Ovary (tissue), 10 donors: ENCODE measurements at places on chromosomes 11 and 22. TPM values are rescaled to one million over a fixed set of nuclear protein-coding genes. Genes with fewer than 3 reads are reported as not detected.

The EIF4G2 gene
- 626 TPM for total RNA-seq

The OVCH2 gene
- not detected for total RNA-seq

The GLYAT gene
- total RNA-seq = not detected

DNA sequence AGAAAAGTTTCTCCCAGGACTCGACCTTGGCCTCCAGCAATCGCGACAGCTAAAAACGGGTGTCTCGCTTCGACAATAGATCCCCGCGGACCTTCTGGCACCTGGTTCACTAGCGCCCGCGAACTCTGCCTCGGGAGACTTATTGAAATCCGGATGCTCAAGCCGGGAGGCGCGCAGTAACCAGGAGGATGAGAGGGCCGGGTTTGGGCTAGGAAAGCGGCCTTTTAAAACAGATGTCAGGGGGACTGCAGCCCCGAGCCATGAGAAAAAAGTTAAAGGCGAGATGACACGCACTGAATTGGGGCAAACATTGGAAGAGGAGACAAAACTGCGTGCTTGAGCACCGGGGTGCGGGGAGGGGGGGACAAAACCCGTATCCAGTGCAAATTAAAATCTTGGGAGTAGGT lies 637 bp upstream of the ZBTB16 start:
- H3K36me3 ChIP-seq = no peaks in the 10 kb centered on the region
- DNase-seq = no peak
- H3K4me3 ChIP-seq = peak overlapping the region; percentile 99
- peaks cover 12% of the 10 kb centered on the region for H3K4me1 ChIP-seq
- no peaks in the 10 kb centered on the region for H3K27me3 ChIP-seq

- H3K36me3 ChIP-seq = no peaks in the 10 kb centered on the region
- no peak overlapping the region for H3K4me3 ChIP-seq
- H3K4me1 ChIP-seq = no peaks in the 10 kb centered on the region
- no peak overlapping the region for H3K27ac ChIP-seq
- no peak for DNase-seq
Observed at GRCh38 chr22:19204640-19205039, 26.1 kb upstream of the SLC25A1 start.

- H3K36me3 ChIP-seq = no peaks in the 10 kb centered on the region
- DNase-seq = no peak
- H3K4me1 ChIP-seq = no peaks in the 10 kb centered on the region
- H3K27me3 ChIP-seq = no peaks in the 10 kb centered on the region
Observed at GRCh38 chr11:124082371-124082770, 32.9 kb upstream of the VWA5A start.

- no peak for DNase-seq
- H3K4me1 ChIP-seq = no peaks in the 10 kb centered on the region
- H3K27me3 ChIP-seq = no peaks in the 10 kb centered on the region
- no peaks in the 10 kb centered on the region for H3K36me3 ChIP-seq
Observed at GRCh38 chr11:112216561-112217105, 9.6 kb upstream of the PTS start.

GRCh38 chr11:74627381-74627780 lies 35.0 kb downstream of the POLD3 start:
- H3K36me3 ChIP-seq = no peaks in the 10 kb centered on the region
- H3K4me1 ChIP-seq = no peaks in the 10 kb centered on the region
- H3K27ac ChIP-seq = no peak overlapping the region
- H3K4me3 ChIP-seq = no peak overlapping the region
- no peaks in the 10 kb centered on the region for H3K27me3 ChIP-seq
- no peak for DNase-seq

DNA sequence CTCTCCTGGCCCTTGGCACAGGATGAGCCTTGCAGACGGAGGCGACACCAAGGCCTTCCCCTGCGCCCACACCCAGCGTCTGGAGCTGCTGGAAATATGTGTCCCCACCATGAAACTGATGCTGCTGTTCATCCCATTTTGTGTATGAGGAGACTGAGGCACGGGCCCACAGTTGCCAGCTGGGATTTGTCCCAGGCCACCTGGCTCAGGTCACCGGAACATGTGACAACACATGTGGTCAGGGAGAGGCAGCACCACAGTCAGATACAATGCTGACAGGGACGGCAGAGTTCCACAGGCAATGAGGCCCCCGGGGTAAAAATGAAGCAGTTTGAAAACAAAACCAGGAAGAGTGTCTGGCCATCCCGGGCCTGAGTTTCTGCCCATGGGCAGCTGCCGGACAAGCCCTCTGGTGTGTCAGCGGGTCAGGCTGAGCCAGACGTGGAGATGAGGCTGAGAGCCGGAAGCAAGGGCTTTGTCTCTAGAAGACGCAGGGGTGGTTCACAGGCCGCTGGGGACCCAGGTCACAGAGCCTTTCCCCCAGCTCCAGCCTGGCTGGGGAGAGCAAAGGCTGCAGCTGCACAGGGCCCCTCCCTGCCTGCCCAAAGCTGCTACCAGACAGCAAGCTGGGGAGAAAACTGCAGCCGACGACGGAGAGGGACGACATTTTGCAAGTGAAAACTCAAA lies 80.7 kb downstream of the CDKN1C start:
- DNase-seq = peak; percentile 32
- H3K4me3 ChIP-seq = no peak overlapping the region
- H3K27ac ChIP-seq = no peak overlapping the region
- no peaks in the 10 kb centered on the region for H3K36me3 ChIP-seq

- H3K4me1 ChIP-seq = peaks cover 2% of the 10 kb centered on the region
- H3K27ac ChIP-seq = no peak overlapping the region
- no peaks in the 10 kb centered on the region for H3K36me3 ChIP-seq
- no peaks in the 10 kb centered on the region for H3K27me3 ChIP-seq
Observed at GRCh38 chr11:68153742-68154141, 32.6 kb upstream of the CHKA start.

- no peaks in the 10 kb centered on the region for H3K36me3 ChIP-seq
- H3K27ac ChIP-seq = no peak overlapping the region
- H3K4me3 ChIP-seq = no peak overlapping the region
- no peaks in the 10 kb centered on the region for H3K4me1 ChIP-seq
- DNase-seq = no peak
Observed at GRCh38 chr22:17140826-17141766, 18.0 kb downstream of the HDHD5 start.

DNA sequence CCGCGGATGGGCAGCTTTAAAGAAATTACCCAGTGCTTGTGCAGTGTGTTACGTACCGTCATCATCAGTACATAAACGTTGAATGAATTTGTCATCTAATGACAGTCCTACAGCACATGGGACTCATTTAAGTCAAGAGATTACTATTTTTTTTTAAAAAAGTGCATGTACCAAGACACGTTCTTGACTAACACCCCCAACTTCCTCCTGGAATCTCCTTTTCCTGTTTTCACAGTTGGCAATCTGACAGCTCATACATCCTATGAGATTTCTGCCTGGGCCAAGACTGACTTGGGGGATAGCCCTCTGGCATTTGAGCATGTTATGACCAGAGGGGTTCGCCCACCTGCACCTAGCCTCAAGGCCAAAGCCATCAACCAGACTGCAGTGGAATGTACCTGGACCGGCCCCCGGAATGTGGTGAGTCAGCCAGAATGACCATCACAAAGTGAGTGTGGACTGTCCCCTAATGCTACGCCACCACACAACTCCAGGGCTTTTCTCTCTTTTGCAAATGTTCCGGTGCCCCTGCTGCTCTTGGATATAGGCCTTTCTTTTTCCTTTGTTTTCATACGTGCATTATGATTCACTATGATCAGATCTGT lies 162.0 kb upstream of the SORL1-AS1 start:
- H3K4me3 ChIP-seq = no peak overlapping the region
- H3K36me3 ChIP-seq = no peaks in the 10 kb centered on the region
- no peaks in the 10 kb centered on the region for H3K27me3 ChIP-seq
- H3K27ac ChIP-seq = no peak overlapping the region
- no peaks in the 10 kb centered on the region for H3K4me1 ChIP-seq

GRCh38 chr22:31192513-31192912 lies 19.6 kb upstream of the LIMK2 start:
- H3K27ac ChIP-seq = no peak overlapping the region
- no peak for DNase-seq
- no peak overlapping the region for H3K4me3 ChIP-seq
- H3K27me3 ChIP-seq = no peaks in the 10 kb centered on the region
- H3K4me1 ChIP-seq = no peaks in the 10 kb centered on the region
